ENCODE measurements at places on chromosomes 16 and 17.
A peak's percentile ranks its signal among the peaks of the same experiment; 100 is the strongest.

- DNase-seq = no peak
Observed at GRCh38 chr17:57674894-57675293, 70.2 kb downstream of the CCDC182 start.

DNA sequence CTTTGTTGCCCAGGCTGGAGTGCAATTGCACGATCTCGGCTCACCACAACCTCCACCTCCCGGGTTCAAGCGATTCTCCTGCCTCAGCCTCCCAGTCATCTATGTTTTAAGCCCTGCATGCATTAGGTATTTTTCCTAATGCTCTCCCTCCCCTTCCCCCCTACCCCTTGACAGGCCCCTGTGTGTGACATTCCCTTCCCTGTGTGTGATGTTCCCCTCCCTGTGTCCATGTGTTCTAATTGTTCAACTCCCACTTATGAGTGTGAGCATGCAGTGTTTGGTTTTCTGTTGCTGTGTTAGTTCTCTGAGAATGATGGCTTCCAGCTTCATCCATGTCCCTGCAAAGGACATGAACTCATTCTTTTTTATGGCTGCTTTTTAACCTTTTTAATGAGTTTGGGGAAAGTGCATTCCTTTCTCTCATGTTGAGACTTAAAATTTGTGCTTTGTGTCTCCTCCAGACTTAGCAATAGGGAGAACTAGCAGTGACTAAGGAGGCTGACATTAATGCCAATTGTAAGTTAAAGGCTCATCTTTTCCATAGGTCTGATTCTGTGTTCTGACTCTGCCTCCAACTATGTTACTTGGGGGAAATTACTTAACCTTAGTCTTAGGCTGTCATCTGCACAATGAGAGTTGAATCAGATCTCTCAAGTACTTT lies 17.7 kb upstream of the PHAF1 start:
- DNase-seq = no peak

- no peak for DNase-seq
Observed at GRCh38 chr16:66575060-66575459, 4.2 kb upstream of the CMTM2 start.

GRCh38 chr17:57586196-57586740 lies 158.8 kb downstream of the CCDC182 start:
- no peak for DNase-seq

DNA sequence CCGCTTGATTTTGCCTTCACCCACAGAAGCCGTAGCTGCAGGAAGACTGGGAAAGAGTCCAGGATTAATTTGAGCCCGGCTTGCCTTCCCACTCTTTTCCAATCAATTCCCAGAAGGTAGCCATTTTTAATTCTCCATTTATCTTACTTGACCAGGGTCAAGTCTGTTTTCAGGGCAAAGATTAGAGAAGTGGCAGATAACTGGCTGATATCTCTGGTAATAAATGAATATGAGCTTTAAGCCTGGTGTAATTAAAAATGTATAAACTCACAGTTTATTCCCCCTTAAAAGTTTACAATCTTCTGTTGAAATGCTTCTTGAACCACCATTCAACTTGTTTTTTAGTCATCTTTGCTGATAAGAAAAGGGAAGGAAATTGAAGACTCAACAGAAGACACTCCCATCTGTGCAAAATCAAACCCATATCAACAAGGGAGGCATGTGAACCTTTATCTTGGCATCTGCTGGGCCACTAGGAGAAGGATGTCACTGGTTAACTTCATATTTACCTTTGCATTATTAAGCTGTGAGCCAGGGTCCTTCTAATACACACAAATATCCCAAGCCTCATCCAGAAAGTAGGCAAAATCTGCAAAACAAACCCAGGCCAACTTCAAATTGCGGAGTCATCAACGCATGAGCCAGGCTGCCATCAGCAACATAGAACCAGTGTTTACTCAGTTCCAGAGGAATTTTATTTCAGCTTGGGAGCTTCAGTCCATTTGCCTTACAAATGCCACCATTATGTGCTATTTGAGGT lies 314.6 kb upstream of the MAF start:
- no peak for DNase-seq

- no peak for DNase-seq
Observed at GRCh38 chr17:80640366-80641084, 95.9 kb downstream of the RPTOR start.

DNA sequence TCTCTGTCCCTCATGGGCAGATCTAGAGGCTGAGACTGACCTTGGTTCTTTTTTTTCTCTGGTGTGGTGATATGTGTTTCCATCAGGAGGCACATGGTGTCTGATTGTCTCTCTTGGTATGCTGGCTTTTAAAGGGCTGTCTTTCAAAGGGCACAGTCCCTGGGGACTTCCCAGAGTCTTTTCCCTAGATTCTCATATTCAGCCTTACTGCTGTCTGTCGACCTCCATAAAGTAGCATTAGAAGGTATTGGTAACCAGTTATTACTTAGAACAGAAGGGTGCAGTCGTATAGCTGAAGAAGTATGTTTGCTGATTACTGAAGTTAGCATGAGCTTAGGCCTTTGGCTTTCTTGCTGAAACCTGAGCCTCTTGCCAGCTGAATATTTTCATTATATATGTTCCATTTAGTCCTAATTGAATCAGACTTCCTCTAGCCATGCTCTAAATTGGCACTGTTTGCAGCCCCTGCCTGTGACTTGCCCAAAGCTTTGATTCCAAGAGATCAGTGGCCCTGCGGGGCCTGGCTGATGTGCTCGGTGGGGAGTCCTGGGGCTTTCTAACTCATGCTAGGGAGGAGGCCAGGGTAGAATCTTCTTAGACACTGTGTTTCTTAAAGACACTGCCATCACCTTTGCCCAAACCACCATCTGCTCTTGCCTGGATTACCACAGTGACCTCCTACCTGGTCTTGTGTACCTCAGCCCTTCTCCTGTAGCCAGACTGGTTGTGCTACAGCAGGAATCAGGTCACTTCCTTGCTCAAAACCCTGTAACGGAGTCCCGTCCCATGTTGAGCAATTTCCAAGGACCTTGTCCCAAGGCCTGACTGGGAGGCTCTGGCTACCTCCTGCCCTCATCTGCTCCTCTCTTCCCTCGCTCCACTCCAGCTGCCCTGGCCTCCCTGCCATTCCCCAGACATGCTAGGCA lies 71.5 kb downstream of the WWP2 start:
- DNase-seq = no peak

DNA sequence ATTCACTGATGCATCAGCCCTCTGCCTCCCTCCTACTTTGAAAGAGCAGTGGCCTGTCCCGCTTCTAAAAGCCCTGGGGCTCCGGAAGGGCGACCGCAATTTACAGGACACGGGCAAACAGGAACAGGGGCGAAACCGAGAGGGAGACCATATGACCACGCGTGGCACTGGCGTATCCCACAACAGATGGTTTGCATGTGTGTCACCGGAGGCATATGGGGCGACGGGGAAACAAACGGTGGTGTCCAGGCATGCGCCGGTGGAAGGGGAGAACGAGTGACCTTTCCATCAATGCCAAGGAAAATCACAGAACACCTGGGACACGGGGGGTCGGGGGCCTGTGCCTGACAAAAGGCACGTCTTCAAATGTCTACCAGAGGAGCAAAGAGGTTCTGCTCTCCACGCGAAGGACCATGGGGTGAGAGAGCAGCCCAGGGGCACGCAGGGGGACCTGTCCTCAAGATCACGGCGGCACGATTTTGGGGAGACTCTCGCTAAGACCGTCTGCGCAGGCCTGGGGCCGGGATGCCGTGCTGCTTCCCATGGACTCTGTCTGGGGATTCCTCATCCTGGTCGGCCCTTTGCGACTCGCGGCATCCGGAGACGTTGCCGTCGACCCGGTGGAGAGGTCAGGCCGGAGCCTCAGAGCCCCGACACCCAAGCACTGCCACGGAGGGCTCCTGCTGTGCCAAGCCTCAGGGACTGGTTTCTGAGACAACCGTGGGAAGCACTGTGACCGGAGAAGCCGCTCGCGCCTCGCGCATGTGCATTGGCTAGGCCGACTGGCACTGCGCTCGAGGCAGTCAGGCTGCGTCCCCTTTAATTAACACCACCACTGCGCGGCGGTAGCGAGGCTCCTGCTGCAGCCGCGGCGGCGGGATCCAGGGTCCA lies 12.8 kb upstream of the KCNJ18 start:
- no peak for DNase-seq

DNA sequence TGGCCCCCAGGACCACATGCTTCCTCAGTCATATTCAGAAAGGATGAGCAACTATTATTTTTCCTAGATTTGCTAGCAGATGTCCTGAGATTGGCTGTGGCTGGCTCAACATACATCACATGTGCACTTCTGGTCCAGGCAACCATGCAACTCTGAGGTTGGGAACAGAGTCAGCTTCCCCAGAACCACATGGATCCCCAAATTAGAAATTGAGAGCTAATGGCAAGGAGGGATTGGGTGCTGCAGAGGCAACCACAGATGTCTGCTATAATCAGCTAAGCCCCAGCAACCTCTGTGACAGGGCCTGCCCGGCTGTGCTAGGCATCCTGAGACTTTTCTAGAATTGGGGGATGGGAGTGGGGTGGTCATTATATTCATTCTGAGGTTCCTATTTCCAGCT lies 33.8 kb upstream of the CLEC18A start:
- DNase-seq = no peak

DNA sequence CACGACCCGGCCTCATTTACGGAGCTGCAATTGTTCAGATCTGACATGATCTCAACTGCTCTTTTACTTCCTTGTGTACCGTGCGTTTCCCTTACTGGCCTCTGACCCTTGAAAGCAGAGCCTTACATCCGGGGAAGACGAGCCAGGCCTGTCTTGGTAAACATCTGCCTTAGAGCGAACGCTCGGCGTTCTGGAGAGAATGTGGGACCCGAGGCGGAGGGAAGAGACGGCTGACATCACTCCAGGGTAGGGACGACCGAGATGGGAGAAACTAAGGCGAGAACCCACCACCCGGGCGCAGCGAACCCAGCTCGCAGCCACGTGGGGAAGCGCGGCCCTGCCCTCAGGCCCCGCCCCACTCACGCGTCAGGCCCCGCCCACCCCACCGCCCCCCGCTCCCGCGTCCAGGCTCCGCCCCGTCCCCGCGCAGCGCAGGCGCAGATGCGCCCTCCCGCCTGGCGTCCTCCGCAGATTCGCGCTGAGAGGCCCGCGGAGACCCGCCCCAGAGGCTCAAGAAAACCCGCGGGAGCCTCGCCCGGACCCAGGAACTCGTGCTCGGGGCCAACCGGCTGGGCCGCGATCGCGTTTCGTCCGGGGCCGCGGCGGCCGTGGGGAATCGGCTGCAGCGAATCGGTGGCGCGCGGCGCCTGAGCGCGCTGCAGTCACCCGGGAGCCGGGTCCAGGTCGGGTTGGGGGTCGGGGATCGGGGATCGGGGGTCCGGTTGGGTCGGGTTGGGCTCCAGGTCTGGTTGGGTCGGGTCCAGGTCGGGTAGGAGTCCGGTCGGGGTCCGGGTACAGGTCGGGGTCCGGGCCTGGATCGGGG lies at the start of gene TELO2:
Gene TELO2 (plus strand): TSS at position 438 of the 823 bp plus-strand sequence. CDS start 922 bp downstream, outside the sequence.
- peak; percentile 85 for DNase-seq

DNA sequence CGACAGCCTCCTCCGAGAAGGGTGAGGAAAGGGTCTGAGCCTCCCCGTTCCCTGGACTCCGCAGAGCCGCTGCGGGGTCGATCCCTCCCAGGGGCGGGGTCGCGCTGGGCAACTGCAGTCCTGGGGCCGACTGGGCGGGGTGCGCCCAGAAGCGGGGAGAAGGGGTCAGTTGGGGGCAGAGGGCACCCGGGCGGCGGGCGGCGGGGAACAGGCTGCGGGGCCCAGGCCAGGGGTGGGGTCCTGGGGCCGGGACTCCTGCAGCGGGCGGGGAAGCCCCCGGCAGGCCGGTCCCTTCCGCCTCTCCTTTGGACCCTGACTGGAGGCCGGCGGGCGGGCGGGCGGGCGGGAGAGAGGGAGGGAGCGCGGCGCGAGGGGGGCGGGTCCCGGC lies 352 bp downstream of the GGNBP2 start:
- DNase-seq = no peak

DNA sequence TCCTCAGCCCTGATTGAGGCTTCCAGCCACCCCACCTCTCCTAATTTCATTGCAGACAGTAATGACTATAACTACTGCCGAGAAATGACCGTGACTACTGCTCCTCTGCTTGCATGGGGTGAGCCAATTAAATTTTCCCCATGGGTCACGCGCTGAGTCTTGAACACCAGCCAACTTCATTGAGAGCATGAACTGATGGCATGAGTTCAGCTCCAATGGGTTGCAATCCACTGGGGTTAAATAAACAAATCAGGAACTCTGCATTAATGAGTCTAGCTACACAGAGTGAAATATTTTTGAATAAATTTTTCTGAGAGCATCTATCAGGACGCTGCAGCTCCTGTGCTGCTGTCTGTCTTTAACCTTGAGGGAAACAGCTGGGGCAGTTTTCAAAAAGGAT lies 61.6 kb upstream of the CLEC3A start:
- DNase-seq = no peak

- no peak for DNase-seq
Observed at GRCh38 chr17:71217769-71218168, 903.1 kb upstream of the SOX9 start.

GRCh38 chr17:58332778-58333735 lies 4.5 kb upstream of the TSPOAP1 start:
- no peak for DNase-seq
